ENCODE measurements at places on chromosomes 16 and 17. TPM values are rescaled to one million over a fixed set of nuclear protein-coding genes. Genes with fewer than 3 reads are reported as not detected.

- peaks cover 21% of the 10 kb centered on the region for H3K4me1 ChIP-seq
- DNase-seq: no peak
- H3K27me3 ChIP-seq: no peaks in the 10 kb centered on the region
- H3K36me3 ChIP-seq: no peaks in the 10 kb centered on the region
- no peak overlapping the region for H3K4me3 ChIP-seq
These were observed 775 bp upstream of the PAGR1 start for GRCh38 chr16:29815032-29815721.

DNA sequence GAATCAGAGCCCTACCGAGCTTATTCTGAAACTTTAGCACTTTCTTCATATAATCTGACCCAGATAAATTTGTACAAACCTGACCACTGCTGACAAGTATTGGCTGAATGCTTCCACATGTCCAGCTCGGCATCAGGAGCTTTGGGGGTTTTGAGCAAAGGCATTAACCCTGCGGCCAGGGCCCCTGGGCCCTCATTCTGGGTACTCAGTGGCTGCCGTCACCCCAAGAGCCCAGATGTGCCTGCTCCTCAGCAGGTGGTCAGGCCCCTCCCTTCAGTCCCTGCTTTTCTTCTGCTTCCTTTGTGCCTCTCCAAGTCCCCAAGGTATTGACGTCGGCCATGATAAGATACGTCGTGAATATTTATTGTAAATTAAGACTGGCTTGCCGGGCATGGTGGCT, 47.3 kb upstream of the CHMP6 start:
- H3K4me3 ChIP-seq: no peak overlapping the region
- H3K27ac ChIP-seq: no peak overlapping the region
- no peak for DNase-seq
- H3K36me3 ChIP-seq: peaks cover 8% of the 10 kb centered on the region
- no peaks in the 10 kb centered on the region for H3K27me3 ChIP-seq
- H3K4me1 ChIP-seq: peaks cover 28% of the 10 kb centered on the region

DNA sequence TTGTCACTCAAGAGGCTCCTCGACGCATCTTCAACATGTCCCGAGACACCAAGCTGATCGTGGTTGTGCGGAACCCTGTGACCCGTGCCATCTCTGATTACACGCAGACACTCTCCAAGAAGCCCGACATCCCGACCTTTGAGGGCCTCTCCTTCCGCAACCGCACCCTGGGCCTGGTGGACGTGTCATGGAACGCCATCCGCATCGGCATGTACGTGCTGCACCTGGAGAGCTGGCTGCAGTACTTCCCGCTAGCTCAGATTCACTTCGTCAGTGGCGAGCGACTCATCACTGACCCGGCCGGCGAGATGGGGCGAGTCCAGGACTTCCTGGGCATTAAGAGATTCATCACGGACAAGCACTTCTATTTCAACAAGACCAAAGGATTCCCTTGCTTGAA, 101.0 kb downstream of the HS3ST2 start:
- no peaks in the 10 kb centered on the region for H3K27me3 ChIP-seq
- H3K27ac ChIP-seq: no peak overlapping the region
- no peaks in the 10 kb centered on the region for H3K36me3 ChIP-seq
- no peak for DNase-seq

LCMT1 gene
- 31.7 TPM for total RNA-seq

DNA sequence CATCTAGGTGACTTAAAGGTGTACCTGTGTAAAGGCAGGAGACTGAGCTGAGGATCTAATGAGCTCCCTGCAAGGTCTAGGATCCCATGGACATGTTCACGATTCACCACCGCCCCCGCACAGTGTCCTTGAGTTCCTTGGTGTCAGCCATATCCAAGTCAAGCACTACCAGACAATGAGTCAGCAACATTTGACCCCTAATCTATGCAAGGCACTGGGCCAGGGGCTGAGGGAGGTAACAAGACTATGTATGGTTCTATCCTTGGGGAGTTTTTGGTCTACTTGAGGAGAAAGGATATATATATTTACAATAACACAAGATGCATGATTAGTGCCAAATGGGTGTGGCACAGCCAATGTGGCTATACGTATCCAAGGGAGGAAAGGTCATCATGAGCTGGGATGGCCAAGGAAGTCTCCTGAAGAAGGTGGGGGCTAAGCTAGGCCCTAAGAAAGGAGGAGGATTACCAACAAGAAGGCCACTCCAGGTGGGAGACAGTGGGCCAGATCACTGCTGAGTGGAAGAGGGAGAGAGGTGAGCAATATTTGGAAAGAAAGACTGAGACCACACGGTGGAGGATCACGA, 35.0 kb downstream of the ITGB3 start:
- H3K27me3 ChIP-seq: no peaks in the 10 kb centered on the region
- H3K36me3 ChIP-seq: no peaks in the 10 kb centered on the region
- peaks cover 5% of the 10 kb centered on the region for H3K4me1 ChIP-seq
- no peak overlapping the region for H3K4me3 ChIP-seq
- no peak for DNase-seq

NKD1 gene
- total RNA-seq: 12.6 TPM

GRCh38 chr17:4856271-4856936, 23.3 kb downstream of the MINK1 start:
- no peak overlapping the region for H3K4me3 ChIP-seq
- no peaks in the 10 kb centered on the region for H3K27me3 ChIP-seq
- H3K4me1 ChIP-seq: peaks cover 8% of the 10 kb centered on the region

- H3K27me3 ChIP-seq: peaks cover 7% of the 10 kb centered on the region
- H3K27ac ChIP-seq: no peak overlapping the region
- DNase-seq: no peak
- no peaks in the 10 kb centered on the region for H3K36me3 ChIP-seq
These were observed 22.6 kb upstream of the CBFA2T3 start for GRCh38 chr16:88999457-89000206.

SGCA gene
- total RNA-seq: 5.0 TPM

CHST6 gene
- total RNA-seq: 8.5 TPM

- no peak overlapping the region for H3K4me3 ChIP-seq
- H3K27me3 ChIP-seq: no peaks in the 10 kb centered on the region
- H3K36me3 ChIP-seq: peaks cover 7% of the 10 kb centered on the region
- no peaks in the 10 kb centered on the region for H3K4me1 ChIP-seq
- no peak overlapping the region for H3K27ac ChIP-seq
These were observed 9.0 kb downstream of the ATAD5 start for GRCh38 chr17:30840771-30841170.

DNA sequence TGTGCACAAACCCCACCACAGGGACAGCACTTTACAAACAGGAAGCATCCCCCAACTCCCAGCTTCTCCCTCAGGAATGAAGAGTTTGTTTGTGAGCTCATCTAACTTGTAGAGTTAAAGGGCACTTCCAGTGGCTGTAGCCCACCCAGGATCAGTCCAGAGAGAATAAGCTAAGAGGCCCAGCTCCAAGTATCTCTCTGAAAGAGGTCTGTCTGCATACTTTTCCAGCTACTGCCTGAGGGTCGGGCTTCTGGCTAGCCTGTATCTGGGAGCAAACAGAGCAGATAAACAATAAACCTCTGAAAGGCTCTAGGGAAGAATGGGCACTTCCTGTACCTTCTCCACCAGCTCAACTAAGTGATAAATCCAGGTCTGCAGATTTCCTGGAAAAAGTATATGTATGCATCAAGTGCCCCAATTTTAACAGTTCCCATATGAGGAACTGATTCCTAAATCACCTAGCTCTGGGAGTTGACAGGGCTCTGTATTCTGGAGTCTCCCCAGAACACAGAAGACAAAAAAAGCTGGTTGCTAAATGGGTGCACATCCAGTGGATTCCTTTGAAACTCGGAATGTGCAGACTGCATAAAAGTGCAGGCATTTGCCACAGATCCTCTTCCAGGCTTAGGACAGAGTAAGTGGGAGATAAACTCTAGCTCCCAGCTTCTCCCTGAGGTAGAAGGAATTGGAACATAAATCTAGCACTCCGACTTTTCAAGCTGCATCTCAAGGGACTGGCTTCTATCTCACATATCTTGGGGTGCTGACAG, 37.1 kb upstream of the MYLK3 start:
- no peak overlapping the region for H3K27ac ChIP-seq
- no peak overlapping the region for H3K4me3 ChIP-seq
- H3K4me1 ChIP-seq: no peaks in the 10 kb centered on the region
- H3K27me3 ChIP-seq: no peaks in the 10 kb centered on the region
- no peaks in the 10 kb centered on the region for H3K36me3 ChIP-seq

AIPL1 gene
- total RNA-seq: not detected

WNT9B gene
- total RNA-seq: 0.11 TPM

DNA sequence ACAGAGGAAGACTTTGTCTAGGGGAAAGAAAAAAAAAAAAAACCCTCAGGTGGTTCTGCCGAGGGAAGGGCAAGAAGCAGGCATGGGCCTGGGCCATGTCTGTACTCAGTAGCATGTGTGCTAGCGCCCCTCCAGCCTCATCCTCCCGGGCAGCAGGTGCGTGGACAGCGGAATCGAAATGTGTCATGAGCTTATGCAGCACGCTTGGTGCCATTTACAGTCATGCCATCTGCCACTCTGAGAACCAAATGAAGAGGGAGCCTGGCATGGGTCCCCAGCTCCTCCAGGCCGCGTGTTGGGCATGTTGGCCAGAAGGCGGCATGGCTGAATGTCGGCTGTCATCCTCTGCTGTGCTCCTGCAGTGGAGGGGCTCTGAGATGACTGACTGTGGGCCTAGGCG, 31.4 kb downstream of the CRAMP1 start:
- no peak overlapping the region for H3K4me3 ChIP-seq
- H3K36me3 ChIP-seq: peaks cover 3% of the 10 kb centered on the region
- no peaks in the 10 kb centered on the region for H3K4me1 ChIP-seq
- no peak overlapping the region for H3K27ac ChIP-seq

CCL17 gene
- total RNA-seq: 3.1 TPM

MARVELD3 gene
- 8.8 TPM for total RNA-seq

FNDC8 gene
- not detected for total RNA-seq

CA7 gene
- not detected for total RNA-seq

FA2H gene
- total RNA-seq: 7.1 TPM

ZG16 gene
- total RNA-seq: not detected

GRCh38 chr16:5379954-5380353, 282.4 kb upstream of the EEF2KMT start:
- no peak overlapping the region for H3K4me3 ChIP-seq
- H3K4me1 ChIP-seq: no peaks in the 10 kb centered on the region
- no peaks in the 10 kb centered on the region for H3K36me3 ChIP-seq
- H3K27ac ChIP-seq: no peak overlapping the region

DNA sequence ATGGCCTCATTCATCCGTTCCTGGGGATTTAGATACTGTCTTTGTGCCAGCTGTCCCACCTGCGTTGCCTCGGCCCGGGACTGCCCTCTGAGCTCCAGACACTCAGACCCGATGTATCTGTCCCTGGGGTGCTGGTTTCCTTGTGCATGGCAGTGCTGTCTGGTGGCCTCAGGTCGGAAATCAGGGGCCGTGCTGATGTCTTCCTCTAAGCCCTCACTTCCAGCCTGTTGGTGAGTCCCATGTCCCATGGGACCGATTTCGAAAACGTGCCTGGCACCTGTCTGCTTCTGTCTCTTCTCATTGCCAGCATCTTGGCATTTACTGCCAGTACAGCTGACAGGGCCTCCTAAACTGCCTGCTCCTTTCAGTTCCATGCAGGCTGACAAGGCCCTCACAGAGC, 22.1 kb downstream of the NT5M start:
- no peaks in the 10 kb centered on the region for H3K36me3 ChIP-seq
- H3K4me1 ChIP-seq: no peaks in the 10 kb centered on the region
- no peak overlapping the region for H3K27ac ChIP-seq
- H3K4me3 ChIP-seq: no peak overlapping the region

GRCh38 chr16:81035398-81035974, at the start of gene ATMIN:
Gene ATMIN (plus strand): TSS chr16:81035842. CDS start chr16:81035871, 29 bp downstream.
- no peaks in the 10 kb centered on the region for H3K27me3 ChIP-seq
- peak within 1 kb of the TSS; percentile 94 for H3K27ac ChIP-seq
- H3K4me3 ChIP-seq: peak within 1 kb of the TSS; percentile 99
- H3K4me1 ChIP-seq: peaks cover 8% of the 10 kb centered on the region

GRCh38 chr16:73124097-73124652, 76.2 kb upstream of the ZFHX3 start:
- no peak overlapping the region for H3K4me3 ChIP-seq
- no peaks in the 10 kb centered on the region for H3K4me1 ChIP-seq
- no peak overlapping the region for H3K27ac ChIP-seq
- H3K27me3 ChIP-seq: no peaks in the 10 kb centered on the region
- no peak for DNase-seq
- no peaks in the 10 kb centered on the region for H3K36me3 ChIP-seq

SMG1 gene
- total RNA-seq: 71.9 TPM

GRCh38 chr16:48413272-48413671, 28.1 kb upstream of the SIAH1 start:
- DNase-seq: no peak
- peaks cover 10% of the 10 kb centered on the region for H3K4me1 ChIP-seq
- H3K27ac ChIP-seq: no peak overlapping the region

- H3K4me1 ChIP-seq: no peaks in the 10 kb centered on the region
- no peak overlapping the region for H3K4me3 ChIP-seq
- no peak overlapping the region for H3K27ac ChIP-seq
- DNase-seq: peak; percentile 14
- H3K36me3 ChIP-seq: peaks cover 2% of the 10 kb centered on the region
These were observed 19.8 kb downstream of the B9D1 start for GRCh38 chr17:19342611-19343255.

- H3K27me3 ChIP-seq: no peaks in the 10 kb centered on the region
- peak overlapping the region; percentile 4 for H3K27ac ChIP-seq
- no peaks in the 10 kb centered on the region for H3K4me1 ChIP-seq
- H3K4me3 ChIP-seq: no peak overlapping the region
These were observed 59.1 kb downstream of the TIMM22 start for GRCh38 chr17:1055751-1056645.

DNA sequence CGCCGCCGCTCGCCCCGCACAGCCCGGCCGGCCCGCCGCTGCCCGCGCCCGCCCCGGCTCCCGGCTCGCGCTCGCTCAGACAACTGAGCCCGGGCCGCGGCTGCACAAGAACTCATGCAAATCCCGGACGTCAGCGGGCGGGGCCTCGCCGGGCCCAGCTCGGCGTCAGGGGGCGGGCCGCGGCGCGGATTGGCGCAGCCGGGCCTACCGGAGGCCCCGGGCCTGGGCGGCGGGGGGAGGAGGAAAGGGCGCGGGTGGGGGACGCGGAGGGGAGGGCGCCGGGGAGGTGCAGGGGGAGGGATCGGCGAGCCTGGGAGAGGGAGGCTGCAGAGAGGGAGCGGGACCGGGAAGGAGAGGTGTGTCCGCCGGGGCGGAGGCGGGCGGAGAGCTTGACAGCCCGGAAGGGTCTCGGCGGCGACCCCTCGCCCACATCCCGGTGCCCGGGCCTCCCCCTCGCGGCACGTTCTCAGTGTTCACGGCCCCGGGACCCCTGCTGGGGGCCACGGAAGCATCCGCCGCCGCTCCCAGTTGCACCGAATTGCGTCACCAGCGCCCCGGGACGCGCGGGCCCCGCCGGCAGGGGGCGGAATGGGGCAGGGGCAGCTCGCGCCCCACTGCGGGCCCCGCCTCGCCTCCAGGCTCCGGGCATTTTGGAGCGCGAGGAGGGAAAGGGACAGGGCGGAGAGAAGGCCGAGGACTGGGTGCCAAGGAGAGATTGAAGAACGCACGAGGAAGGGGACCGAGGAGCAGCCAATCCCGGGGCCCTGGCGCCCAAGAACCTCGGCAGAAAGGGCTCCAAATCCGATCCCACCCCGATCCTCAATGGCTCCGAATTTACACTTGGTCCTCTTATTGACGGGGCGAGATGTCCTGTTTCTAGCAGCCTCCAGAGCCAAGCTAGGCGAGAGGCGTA, at the start of gene CBX4:
TSS of gene CBX4 (minus strand) at position 85 of the 913 bp plus-strand sequence. CDS start 189 bp downstream, outside the sequence.
- H3K4me3 ChIP-seq: peak within 1 kb of the TSS; percentile 73
- peak within 1 kb of the TSS; percentile 88 for H3K27ac ChIP-seq
- peak; percentile 95 for DNase-seq
- peaks cover 36% of the 10 kb centered on the region for H3K27me3 ChIP-seq
- peaks cover 4% of the 10 kb centered on the region for H3K4me1 ChIP-seq

All from lung (tissue), 17 donors.